ENCODE measurements at places on chromosomes 11 and 22.

DNA sequence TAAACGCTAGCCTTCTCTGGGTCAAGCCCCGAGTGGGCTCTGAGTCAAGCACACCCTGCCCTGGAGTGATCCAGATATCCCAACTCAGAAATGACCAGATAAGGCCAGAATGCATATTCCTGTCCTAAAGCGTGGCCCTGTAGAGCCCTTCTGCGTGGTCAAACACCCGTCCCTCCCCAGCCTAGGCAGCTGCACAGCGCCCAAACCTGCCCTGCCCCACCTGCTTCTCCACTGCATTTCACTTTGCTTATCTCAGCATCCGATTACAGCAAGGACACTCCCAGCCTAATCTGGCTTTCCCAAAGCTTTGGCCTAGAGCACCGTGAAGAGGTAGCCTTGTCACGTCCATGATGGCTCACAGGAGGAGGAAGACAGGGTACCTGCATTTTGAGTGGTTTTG lies 11.9 kb upstream of the TMPRSS4 start:
- DNase-seq = no peak

DNA sequence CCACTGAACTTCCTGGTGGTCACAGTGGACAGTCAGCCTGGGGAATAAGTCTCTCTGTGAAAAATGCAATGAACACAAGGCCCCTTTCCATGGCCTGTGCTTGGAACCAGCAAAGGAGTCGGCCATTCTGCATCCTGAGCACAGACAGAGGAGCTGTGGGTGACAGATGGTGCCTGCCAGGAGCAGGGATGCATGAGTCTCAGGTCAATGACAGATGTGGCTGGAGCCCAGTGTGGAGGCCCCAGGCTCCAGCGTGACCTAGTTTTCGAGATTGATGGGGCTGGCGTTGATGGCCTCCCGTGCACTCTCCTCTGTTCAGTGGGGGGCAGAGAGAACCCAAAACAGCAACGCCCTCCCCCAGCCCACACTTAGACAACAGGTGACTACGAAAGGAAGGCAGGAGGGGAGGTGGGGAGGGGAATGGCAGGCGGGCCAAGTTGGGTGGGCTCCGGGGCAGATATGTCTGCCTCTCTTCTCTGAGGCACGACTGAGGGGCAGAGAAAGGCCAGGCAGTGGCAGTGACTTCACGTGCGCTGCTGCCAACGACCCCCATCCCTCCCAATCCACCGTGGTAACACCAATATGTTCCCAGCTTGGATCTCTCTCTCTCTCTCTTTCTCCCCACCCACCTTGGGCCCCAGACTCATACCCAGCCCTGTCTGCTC lies 34.4 kb upstream of the CD5 start:
- DNase-seq = peak; percentile 25

GRCh38 chr11:110072930-110073329 lies 20.3 kb upstream of the ZC3H12C start:
- no peak for DNase-seq

DNA sequence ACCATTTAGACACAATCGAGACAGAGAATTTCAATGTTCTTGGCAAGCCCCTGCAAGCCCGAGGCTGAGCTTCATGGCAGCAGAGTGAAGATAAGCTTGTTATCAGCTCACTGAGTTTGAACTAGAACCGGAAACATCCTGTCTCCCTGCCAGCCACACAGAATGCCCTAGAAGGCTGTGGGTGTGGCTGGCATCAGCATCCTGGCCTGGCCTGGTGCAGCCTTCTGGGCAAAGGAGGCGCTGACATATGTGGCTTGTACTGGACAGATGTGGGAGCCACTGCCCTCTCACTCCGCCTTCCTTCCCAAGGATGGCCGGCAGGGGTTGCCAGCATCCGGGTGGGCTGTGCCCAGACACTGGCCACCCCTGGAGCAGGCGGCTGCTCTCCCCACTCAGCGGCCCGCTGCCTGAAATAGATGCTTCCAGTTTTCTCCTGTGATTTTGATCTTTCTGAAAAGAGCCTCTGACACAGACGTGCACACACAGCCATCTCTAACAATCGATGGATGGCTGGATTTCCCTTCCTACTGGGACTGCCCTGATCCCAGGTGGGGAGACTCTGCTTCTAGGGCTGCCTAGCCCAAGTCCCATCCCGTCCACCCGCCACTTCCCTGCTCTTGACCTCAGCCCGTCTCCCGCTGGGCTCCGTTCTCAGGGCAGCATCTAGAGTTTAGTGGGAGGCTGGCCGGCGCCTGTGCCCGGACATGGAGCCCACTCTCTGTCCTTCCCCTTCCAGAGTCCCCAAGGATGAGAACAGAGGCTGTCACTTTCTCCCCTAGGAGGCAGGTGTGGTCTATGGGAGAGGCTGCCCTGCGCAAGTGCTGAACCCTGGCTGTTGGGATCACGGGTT lies 149.7 kb downstream of the CTTN start:
- DNase-seq = no peak

- peak; percentile 23 for DNase-seq
Measured at GRCh38 chr11:112777283-112777751, 183.9 kb upstream of the NCAM1 start.

GRCh38 chr11:73750228-73750627 lies 10.6 kb downstream of the RAB6A start:
- no peak for DNase-seq

- no peak for DNase-seq
Measured at GRCh38 chr11:70432065-70432464, 33.7 kb downstream of the CTTN start.

GRCh38 chr11:396511-396947 lies 2.5 kb downstream of the PKP3 start:
- no peak for DNase-seq

GRCh38 chr11:119617340-119617713 lies 111.7 kb downstream of the NECTIN1 start:
- no peak for DNase-seq

DNA sequence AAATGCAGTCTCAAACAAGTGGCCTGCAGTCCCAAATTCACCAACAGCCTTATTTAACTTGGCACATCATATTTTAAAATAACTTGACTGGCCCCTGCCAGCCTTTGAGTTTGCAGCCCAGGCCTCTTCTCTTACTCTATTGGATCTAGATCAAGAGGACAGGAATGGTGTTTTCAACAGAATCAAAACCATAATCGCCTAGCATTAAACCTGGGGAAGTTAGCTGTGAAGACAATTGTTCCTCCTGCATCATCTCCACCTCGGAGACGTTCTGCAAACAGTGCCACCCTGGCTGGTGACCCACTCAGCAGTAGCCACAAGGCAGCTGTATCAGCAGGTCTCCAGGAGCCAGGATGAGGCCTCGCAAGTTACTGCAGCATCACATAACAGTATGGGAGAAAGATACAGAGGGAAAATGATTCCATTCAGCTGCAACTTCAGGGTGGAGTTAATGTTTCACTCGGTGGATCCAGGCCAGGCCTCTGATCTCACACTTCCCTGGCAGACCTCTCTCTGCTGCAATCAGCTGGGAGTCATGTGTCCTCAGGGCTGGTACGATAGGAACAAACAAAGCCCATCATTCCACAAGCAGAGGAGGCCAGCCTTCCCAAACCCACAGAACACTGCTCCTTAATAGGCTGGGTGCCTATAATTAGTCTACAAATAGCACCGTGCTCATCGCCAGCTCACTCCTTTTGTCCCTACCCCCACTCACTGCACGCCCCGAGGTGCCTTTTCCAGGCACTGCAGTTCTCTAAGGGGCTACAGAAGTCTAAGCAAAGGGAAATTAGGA lies 18.6 kb upstream of the SCN2B start:
- DNase-seq = no peak

GRCh38 chr11:66619080-66619554 lies 2.7 kb downstream of the RBM14 start:
- DNase-seq = no peak

DNA sequence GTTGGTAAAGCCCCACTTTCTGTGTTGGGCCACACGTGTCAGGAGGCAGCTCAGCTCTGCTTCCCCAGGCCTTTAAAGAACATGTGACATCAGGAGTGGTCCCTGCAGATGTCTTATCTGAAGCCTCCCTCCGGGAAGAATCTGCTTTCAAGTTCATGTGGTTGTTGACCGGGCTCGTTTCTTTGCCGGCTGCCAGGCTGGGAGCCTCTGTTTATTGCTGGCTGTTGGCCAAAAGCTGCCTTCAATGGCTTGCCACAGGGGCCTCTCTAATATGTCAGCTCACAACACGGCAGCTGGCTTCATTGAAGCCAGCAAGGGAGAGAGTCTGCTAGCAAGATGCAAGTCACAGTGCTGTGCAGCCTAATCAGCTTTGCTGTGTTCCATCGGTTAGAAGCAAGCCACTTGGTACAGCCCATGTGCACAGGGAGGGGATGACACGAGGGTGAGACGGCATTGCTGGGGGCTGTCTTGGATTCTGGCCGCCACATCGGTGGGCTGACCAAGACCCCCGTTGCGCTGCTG lies 14.6 kb downstream of the MRGPRF start:
- DNase-seq = peak; percentile 41

GRCh38 chr11:106723071-106723470 lies 295.2 kb downstream of the GUCY1A2 start:
- no peak for DNase-seq

- peak; percentile 68 for DNase-seq
Measured at GRCh38 chr22:50209893-50210292, 9.1 kb downstream of the SELENOO start.

DNA sequence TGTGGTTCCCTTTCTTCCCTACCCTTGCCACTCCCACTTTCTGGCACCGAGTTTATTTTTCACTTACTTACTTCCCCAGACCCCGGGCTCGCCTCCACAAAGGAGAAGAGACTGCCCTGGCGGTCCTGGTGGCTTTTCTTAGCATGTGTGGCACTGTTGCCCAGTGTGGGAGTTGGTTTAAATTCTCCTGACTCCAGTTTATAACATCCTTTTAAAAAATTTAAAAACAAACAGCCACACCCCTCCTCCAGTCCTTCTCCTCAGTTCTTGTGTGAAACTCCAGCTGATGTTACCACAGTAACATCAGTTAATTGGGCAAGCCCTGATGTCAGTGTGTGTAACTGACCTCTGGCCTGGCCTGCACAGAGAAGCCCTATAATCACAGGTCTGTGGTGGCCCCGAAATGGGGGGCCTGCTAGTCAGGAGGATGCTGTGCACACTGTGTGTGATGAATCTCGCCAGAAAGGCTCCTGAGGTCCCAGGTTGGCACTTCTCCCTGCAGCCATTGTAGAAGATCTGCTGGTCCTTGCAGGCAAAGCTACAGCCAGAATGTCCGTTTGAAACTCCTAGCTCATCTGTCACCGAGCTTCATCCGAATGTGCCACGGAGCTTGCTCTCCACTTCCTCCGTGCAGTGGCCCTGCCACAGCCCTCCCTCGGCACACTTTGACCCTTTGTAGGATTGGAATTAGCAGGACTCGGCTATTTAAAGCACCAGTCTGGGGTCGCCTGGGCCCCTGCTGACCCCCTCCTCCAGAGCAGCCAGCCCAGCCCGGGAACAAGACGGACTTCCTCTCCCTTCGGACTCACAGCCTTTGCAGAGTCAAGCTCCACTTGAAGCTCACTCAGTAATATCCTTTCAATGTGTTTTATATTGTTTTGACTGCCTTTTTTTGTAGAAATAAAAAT lies 7.6 kb downstream of the YDJC start:
- DNase-seq = no peak

GRCh38 chr11:45501392-45502225 lies 163.8 kb downstream of the CHST1 start:
- DNase-seq = no peak

DNA sequence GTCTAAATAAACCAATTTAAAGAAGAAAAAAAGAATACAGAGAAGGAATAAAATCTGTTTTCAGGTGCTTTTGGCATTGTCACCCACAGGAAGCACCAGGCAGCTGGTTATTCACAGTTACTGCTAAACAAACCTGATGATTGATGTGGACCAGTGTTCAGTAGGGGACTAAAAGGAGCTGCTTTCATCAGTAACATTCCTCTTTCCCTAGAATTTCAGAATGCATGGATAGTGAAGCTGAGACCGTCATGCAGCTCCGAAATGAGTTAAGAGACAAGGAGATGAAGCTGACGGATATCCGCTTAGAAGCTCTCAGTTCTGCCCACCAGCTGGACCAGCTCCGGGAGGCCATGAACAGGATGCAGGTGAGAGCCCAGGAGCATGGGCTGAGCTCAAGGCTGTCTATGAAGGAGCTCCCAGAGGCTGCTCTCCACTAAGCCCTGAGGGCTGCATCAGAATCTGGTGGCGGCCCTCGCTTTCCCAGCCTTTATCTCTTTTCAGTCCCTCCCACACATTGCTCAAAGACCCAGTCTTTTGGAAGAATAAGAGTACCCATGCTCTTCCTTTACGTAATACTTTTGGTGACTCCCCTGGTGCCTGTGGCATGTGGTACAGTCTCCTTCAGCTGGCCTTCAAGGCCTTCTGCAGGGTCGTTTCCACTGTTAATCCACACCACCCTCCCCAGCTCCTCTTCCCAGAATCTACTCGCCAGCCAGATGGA lies 69.5 kb downstream of the DBX1 start:
- DNase-seq = no peak

GRCh38 chr22:20128902-20129746 lies 2.5 kb upstream of the ZDHHC8 start:
- peak; percentile 37 for DNase-seq

DNA sequence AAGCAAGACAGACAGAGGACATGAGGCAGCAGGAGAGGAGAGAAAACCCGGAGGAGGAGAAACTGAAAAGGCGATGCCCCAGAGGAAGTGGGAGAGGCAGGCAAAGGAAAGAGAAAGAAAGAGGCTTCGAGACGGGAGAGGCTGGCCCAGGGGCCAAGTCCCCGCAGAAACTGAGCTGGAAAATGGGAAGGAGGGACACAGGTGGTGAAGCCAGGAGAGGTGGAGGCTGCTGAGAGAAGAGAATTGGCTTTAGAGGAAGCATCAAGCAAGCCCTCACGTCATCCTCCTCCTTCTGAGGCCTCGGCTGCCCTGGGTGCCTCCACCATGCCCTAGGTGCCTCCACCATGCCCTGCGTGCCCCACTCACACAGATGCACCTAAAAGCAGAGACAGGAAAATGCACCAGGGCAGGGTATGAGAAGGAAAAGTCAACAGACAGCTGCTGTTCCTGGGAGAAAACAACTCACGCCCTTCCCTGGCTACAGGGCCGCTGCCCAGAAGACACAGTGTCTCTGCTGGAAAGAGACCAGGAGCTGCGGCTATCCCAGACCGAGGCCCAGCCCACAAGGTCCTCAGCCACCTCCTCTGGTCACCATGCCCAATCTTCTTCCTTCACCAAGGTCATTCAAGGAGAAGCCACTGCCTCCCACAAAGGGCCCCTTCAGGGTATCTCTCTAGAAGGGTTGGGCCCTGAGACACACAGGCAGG lies 14.3 kb downstream of the FXYD6 start:
- no peak for DNase-seq

- no peak for DNase-seq
Measured at GRCh38 chr11:65423516-65424204, 1.1 kb downstream of the NEAT1 start.

DNA sequence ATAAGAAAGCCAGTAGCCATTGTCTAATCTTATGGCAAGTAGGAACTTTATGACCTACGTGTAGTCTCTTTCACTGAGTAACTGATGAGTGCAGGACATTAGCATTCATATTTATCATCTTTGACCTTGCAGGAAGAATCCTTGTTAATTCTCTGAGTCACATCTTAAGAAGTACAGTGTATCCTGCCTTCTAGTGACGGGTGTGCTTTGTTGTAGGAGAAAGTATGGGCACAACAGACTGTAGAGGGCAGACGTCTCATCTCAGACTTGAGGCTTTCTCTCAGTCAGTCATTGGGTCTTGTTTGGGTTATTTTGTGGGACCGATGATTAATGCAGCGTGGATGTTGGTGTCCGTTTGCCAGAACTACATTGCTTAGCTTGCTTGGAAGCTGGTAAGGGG lies 6.8 kb downstream of the RNF214 start:
- DNase-seq = no peak

All from NCI-H446 (cell line).